ENCODE measurements at places on chromosomes 2 and 18. TPM values are rescaled to one million over a fixed set of nuclear protein-coding genes. Genes with fewer than 3 reads are reported as not detected.

CYBRD1 gene
- 0.35 TPM for total RNA-seq

FRZB gene
- total RNA-seq = not detected

CRYGD gene
- not detected for total RNA-seq

DNA sequence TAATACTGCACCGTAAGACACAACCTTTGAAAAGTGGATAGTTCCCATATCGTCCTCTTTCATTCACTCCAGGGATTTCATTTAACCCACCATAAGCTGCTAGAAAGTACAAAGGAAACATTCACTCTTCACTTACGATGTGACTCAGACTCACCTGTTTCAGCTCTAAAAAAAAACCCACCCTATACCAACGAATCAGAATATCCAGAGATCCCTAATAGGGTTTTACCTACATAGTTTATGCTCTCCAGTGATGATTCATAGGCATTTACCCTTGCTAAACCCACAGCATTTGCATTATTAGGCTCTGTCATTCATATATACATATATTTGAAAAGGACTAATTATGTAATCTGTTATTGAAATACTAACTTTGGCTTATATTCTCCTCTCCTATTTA lies 60.2 kb downstream of the PRPF40A start:
- no peaks in the 10 kb centered on the region for H3K27me3 ChIP-seq
- H3K4me3 ChIP-seq = no peak overlapping the region
- peak overlapping the region; percentile 73 for H3K27ac ChIP-seq
- peaks cover 14% of the 10 kb centered on the region for H3K4me1 ChIP-seq
- no peak for DNase-seq

- peak overlapping the region; percentile 60 for H3K27ac ChIP-seq
- H3K4me1 ChIP-seq = peaks cover 96% of the 10 kb centered on the region
- no peak overlapping the region for H3K4me3 ChIP-seq
- peaks cover 79% of the 10 kb centered on the region for H3K36me3 ChIP-seq
These were observed 22.1 kb downstream of the B3GNT2 start for GRCh38 chr2:62217970-62218369.

- H3K4me1 ChIP-seq = no peaks in the 10 kb centered on the region
- no peaks in the 10 kb centered on the region for H3K36me3 ChIP-seq
- H3K4me3 ChIP-seq = no peak overlapping the region
- DNase-seq = no peak
- H3K27ac ChIP-seq = no peak overlapping the region
- no peaks in the 10 kb centered on the region for H3K27me3 ChIP-seq
These were observed 630.3 kb upstream of the NRXN1 start for GRCh38 chr2:51662187-51662586.

All from activated naive CD8-positive, alpha-beta T cell treated with anti-CD3 and anti-CD28 coated beads for 36 hours (primary cell).